ENCODE measurements at places on chromosomes 2 and 18.
A peak's percentile ranks its signal among the peaks of the same experiment; 100 is the strongest.

- DNase-seq, result no peak
Measured at GRCh38 chr2:127634066-127634617, 11.8 kb upstream of the GPR17 start.

- DNase-seq, result no peak
Measured at GRCh38 chr2:64888591-64889309, 100.4 kb upstream of the SLC1A4 start.

- DNase-seq, result no peak
Measured at GRCh38 chr2:168454737-168455644, 1.1 kb upstream of the CERS6 start.

- peak; percentile 47 for DNase-seq
Measured at GRCh38 chr18:9091066-9091476, 11.4 kb upstream of the NDUFV2 start.

DNA sequence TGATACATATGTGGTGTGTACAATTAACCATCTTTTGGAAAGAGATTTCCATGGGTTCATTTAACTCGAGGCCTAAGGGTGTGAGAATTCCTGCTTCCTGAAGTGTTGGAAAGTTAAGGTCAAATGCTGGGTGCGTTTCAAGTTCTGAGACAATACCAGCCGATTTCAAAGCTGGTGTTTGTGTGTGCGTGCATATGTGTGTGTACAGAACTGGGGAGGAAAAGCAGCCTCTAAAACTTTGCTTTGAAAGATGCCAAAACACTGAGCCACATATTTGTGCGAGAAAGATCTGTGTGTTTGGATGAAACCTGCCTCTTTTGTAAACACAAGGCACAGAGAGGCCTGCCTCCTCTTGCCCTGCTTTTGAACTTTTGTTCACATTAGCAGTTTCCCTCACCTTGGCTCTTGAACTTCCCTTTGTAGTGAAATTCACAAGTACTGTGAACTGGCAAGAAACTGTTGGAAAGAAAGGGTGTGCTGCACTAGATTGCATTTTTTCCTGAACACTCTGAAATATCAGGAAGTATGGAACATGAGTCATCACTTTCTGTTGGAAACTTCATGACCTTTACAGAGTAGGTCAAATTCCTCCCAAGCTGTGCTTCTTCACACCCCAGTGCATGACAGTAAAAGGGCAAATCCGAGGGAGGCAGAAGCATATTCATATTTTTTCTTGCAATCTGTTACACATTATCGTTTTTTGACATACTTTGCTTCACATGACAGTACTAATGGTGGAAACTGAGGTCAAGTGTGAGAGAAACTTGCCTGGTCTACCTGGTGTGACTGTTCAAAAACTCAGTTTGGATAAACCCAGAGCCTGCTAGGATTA is 20.0 kb upstream of the CAVIN2 start:
- DNase-seq, result no peak

GRCh38 chr2:232898592-232899543 is 28.8 kb downstream of the SNORC start:
- DNase-seq, result no peak

DNA sequence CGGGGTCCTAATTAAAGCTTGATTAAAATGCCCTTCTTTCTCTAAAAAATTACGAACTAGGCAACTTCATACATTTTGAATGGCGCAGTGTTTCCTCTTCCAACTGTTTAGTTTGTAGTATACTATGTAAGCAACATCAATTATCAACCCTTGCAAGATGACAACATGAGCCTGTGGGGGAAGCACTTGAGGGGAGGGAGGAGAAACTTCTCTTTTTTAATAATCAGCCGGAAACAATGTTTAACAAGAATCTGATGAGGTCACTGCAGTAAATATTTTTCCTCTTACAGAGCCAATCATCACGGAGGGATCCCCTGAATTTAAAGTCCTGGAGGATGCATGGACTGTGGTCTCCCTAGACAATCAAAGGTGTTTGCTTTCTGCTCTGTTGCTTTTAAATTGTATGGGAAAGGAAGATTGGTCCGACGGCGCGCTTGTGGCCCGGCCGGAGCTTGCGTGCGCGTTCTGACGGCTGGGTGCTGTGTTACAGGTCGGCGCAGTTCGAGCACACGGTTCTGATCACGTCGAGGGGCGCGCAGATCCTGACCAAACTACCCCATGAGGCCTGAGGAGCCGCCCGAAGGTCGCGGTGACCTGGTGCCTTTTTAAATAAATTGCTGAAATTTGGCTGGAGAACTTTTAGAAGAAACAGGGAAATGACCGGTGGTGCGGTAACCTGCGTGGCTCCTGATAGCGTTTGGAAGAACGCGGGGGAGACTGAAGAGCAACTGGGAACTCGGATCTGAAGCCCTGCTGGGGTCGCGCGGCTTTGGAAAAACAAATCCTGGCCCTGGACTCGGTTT is 5.3 kb upstream of the DLX1 start:
- no peak for DNase-seq

Data from activated CD4-positive, alpha-beta T cell treated with anti-CD3 and anti-CD28 coated beads for 4 hours (primary cell).